ENCODE measurements at places on chromosomes 7 and 10. TPM values are rescaled to one million over a fixed set of nuclear protein-coding genes. Genes with fewer than 3 reads are reported as not detected.

TRDMT1 gene
- total RNA-seq = 7.9 TPM

IPMK gene
- total RNA-seq = 10.7 TPM

DLG5 gene
- total RNA-seq = 51.0 TPM

GRB10 gene
- 86.2 TPM for total RNA-seq

KLF14 gene
- total RNA-seq = 0.17 TPM

ADAMTS14 gene
- 0.12 TPM for total RNA-seq

FZD1 gene
- total RNA-seq = 3.2 TPM

GTF2IRD2 gene
- 5.8 TPM for total RNA-seq

DNA sequence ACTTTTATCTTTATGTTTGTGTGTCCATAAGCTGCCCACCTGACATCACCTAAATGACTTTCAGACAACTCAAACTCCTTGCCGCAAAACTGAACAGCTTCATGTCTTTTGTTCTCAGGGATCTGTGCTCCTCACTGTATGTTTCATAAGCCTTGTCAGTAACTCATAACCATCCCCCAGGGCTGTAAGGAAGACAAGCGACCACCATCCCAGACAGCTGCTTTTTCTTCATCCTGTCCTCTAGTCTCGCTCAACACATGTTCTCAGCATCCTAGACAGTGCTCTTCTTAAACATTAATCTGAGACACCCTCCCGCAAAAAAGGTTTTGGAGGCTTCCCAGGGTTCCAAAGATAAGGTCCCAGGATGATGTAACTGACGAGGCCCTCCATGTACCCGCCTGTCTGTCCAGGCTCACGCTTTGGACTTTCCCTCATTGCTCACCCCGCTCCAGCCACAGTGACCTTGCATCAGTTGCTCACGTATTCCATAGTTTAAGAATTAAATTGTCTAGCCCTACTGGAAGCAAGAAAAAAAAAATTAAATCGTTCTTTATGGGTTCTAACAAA lies 69.8 kb downstream of the MAP3K8 start:
- DNase-seq = no peak
- H3K4me1 ChIP-seq = peaks cover 9% of the 10 kb centered on the region
- peaks cover 36% of the 10 kb centered on the region for H3K27me3 ChIP-seq
- no peak overlapping the region for H3K4me3 ChIP-seq
- no peak overlapping the region for H3K27ac ChIP-seq
- no peaks in the 10 kb centered on the region for H3K36me3 ChIP-seq

- no peaks in the 10 kb centered on the region for H3K4me1 ChIP-seq
- no peak overlapping the region for H3K27ac ChIP-seq
- DNase-seq = peak; percentile 30
- H3K4me3 ChIP-seq = no peak overlapping the region
- H3K36me3 ChIP-seq = no peaks in the 10 kb centered on the region
Measured at GRCh38 chr7:11427686-11428273, 404.2 kb downstream of the THSD7A start.

DNA sequence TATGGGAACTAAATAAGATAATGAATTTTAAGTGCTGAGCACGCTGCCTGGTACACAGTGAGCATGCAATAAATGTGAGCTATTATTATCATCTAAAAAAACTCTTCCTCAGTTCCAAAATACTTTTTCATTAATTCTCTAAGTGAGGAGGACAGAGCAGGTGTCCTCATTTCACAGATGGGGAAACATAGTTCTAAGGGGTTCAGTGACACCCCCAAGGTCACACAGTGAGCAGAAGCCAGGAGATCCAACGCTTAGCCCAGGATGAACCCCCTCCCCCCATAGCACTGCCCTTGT lies 6.8 kb upstream of the RRP12 start:
- no peak overlapping the region for H3K4me3 ChIP-seq
- H3K4me1 ChIP-seq = peaks cover 4% of the 10 kb centered on the region
- no peak for DNase-seq
- peaks cover 6% of the 10 kb centered on the region for H3K36me3 ChIP-seq
- no peak overlapping the region for H3K27ac ChIP-seq

DNA sequence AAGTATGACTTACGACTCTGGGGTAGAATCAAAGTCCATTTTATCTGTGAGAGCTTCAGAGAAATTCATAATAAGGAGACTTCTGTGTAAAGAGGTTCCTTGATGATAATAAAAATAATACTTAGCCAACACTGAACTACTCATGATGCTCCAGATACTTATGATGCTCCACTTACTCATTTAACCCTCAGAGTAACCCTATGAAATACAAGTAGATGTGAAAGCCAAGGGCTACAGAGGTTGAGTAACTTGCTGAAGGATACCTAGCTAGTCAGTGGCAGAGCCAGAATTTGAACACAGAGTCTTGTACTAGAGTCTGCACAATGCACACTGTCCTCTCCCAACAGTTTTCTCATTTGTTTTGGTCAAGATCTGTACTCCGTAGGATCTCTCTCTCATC lies 89.5 kb downstream of the HECW1 start:
- no peak overlapping the region for H3K27ac ChIP-seq
- no peaks in the 10 kb centered on the region for H3K36me3 ChIP-seq
- no peaks in the 10 kb centered on the region for H3K4me1 ChIP-seq
- H3K4me3 ChIP-seq = no peak overlapping the region
- no peaks in the 10 kb centered on the region for H3K27me3 ChIP-seq

DNA sequence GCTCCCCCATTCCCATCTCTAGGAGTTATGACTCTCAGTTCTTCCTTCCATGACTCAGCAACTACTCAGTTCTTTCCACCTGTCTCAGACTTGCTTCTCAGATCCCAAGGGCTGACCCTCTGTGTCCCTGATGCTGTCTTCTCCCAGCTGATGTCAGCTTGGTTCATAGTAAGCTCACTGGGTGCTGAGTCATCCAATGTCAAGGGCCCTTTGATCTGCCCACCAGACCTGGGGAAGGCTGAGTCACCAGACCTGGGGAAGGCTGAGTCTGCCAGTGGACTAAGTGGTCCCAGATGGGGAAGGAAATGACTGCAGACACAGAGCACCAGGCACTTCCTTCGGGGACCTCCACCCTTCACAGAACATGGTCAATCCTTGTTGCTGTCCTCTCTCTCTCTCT lies 76.1 kb upstream of the ZEB1 start:
- DNase-seq = peak; percentile 28
- H3K4me1 ChIP-seq = peaks cover 17% of the 10 kb centered on the region
- peak overlapping the region; percentile 54 for H3K27ac ChIP-seq
- no peaks in the 10 kb centered on the region for H3K27me3 ChIP-seq

DNA sequence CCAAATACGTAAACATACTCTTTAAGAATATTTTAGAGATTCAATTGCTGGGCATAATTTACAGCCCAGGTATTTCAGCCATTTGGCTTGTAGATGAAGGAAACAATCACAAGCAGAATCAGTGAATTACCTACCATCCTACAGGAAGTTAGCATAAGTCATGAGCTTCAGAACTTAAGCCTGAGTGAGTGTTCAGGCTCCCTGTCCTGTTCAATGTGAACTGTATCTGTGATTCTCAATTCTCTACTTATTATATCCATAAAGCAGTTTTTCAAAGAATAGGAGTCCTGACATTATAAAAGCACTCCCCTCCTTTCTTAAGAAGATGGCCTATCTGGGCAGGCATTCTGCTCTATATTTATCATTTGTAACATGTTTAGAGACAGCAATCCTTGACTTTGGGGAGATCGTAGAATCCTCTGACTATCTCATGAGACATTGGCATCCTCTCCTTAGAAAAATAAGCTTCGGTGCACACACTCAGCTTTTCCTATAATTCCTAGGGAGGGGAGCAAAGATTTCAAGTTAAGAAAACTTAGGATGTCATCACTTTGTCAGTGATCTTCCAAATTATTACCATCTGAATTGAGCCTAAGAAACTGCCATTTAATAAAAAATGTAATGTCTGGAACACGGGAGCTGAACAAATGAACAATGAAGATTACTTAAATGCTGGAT lies 645.2 kb upstream of the IGFBP3 start:
- H3K4me1 ChIP-seq = peaks cover 73% of the 10 kb centered on the region
- H3K36me3 ChIP-seq = peaks cover 38% of the 10 kb centered on the region
- no peak for DNase-seq
- peak overlapping the region; percentile 5 for H3K4me3 ChIP-seq

- no peaks in the 10 kb centered on the region for H3K27me3 ChIP-seq
- H3K4me3 ChIP-seq = no peak overlapping the region
- no peak overlapping the region for H3K27ac ChIP-seq
- no peaks in the 10 kb centered on the region for H3K36me3 ChIP-seq
- no peak for DNase-seq
Measured at GRCh38 chr10:93160829-93161228, 87.1 kb downstream of the CYP26A1 start.

GRCh38 chr10:129954492-129955315 lies 9.4 kb downstream of the EBF3 start:
- H3K27ac ChIP-seq = no peak overlapping the region
- no peaks in the 10 kb centered on the region for H3K36me3 ChIP-seq
- no peaks in the 10 kb centered on the region for H3K27me3 ChIP-seq
- no peaks in the 10 kb centered on the region for H3K4me1 ChIP-seq
- DNase-seq = no peak

DNA sequence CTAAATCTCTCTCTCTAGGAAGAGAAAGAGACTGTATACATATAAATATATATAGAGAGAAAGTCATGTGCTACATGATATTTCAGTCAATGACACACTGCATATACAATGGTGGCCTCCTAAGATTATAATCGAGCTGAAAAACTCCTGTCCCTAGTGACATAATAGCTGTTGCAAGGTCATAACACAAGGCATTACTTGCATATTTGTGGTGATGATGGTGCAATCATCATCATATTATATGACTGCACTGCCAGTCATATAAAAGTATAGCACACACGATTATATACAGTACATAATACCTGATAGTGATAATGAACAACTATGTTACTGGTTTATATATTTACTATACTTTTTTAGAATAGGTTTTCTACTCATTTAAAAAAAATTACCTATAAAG lies 316.7 kb downstream of the FGFR2 start:
- no peaks in the 10 kb centered on the region for H3K27me3 ChIP-seq
- no peak overlapping the region for H3K27ac ChIP-seq
- peaks cover 14% of the 10 kb centered on the region for H3K4me1 ChIP-seq
- DNase-seq = no peak

DNA sequence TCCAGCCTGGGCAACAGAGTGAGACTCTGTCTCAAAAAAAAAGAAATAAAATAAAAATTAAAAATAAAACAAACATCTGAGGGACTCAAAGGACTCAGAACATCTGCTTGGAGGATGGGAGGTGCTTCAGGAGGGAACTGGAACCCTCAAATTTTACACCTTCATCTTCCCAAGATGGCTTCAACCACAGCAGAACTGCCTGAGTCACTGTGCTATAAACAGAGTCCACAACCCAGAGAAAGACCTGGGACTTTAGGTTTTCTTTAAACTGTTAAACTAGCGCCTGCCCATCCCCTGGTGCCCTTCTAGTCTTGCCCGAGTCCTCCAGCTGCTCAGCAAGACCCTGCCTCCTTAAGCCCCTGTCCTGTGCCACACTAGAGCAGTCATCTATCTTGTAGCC lies 40.8 kb downstream of the RGS10 start:
- no peaks in the 10 kb centered on the region for H3K4me1 ChIP-seq
- H3K27me3 ChIP-seq = no peaks in the 10 kb centered on the region
- no peak overlapping the region for H3K27ac ChIP-seq
- no peak overlapping the region for H3K4me3 ChIP-seq

DNA sequence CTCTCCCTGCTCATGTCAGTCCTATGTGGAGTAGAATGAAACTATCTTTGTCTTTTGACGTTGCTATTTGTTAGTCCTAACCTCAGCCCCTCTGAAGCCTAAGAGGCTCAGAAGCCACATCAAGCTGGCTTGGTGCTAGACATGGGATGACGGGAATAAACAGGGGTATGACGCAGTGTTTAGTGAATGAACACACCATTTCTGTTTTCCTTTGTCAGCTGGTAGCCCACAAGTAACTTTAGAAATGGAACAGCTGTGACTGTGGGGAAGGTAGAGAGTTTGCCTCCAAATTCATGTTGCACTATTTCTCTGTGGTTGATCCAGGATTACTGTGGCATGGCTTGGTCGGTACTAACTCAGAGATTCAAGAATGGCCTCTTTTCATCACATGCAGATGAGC lies 31.3 kb downstream of the COX15 start:
- H3K27ac ChIP-seq = no peak overlapping the region
- no peak for DNase-seq
- peaks cover 34% of the 10 kb centered on the region for H3K36me3 ChIP-seq
- H3K27me3 ChIP-seq = no peaks in the 10 kb centered on the region

DNA sequence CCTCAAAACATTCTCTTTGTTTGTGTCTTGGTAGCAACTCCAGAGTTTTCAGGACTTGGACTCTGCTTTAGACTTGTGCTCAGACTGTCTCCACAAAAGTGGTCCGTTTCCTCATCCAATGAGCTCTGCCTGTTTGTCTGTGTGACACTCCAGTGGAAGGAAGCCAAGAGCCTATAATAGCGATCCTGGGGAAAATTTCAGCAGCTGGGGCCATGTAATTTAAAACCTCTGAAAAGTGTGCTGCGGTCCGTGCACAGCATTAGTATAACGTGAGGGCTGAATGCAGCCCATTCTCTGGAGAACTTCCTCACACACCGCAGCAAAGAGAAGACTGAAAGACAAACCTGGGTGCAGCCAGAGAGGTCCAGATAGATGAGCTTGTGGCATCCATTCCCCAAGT lies at the start of gene LRRC17:
Gene LRRC17 (plus strand): TSS at position 259 of the 400 bp plus-strand sequence. CDS start 20,914 bp downstream, outside the sequence.
- H3K4me1 ChIP-seq = peaks cover 9% of the 10 kb centered on the region
- H3K4me3 ChIP-seq = no peak within 1 kb of the TSS
- H3K36me3 ChIP-seq = no peaks in the 10 kb centered on the region
- no peaks in the 10 kb centered on the region for H3K27me3 ChIP-seq
- no peak for DNase-seq
- H3K27ac ChIP-seq = no peak within 1 kb of the TSS

- no peak for DNase-seq
- peaks cover 61% of the 10 kb centered on the region for H3K27me3 ChIP-seq
- H3K27ac ChIP-seq = no peak overlapping the region
- no peaks in the 10 kb centered on the region for H3K36me3 ChIP-seq
- H3K4me3 ChIP-seq = no peak overlapping the region
- no peaks in the 10 kb centered on the region for H3K4me1 ChIP-seq
Measured at GRCh38 chr7:135718794-135719437, 9.1 kb downstream of the SLC13A4 start.

- H3K36me3 ChIP-seq = no peaks in the 10 kb centered on the region
- peaks cover 87% of the 10 kb centered on the region for H3K27me3 ChIP-seq
- H3K4me3 ChIP-seq = no peak overlapping the region
- DNase-seq = no peak
- H3K27ac ChIP-seq = no peak overlapping the region
- H3K4me1 ChIP-seq = peaks cover 5% of the 10 kb centered on the region
Measured at GRCh38 chr10:78420946-78421735, 387.5 kb downstream of the RPS24 start.

- H3K4me1 ChIP-seq = no peaks in the 10 kb centered on the region
- H3K4me3 ChIP-seq = no peak within 1 kb of the TSS
- H3K27me3 ChIP-seq = peaks cover 16% of the 10 kb centered on the region
- H3K27ac ChIP-seq = no peak within 1 kb of the TSS
- no peaks in the 10 kb centered on the region for H3K36me3 ChIP-seq
Measured at GRCh38 chr7:100949227-100949932, at the start of gene MUC3A. TSS of gene MUC3A (plus strand) at chr7:100949534. CDS start at chr7:100949625, 91 bp downstream.

- no peak for DNase-seq
- no peaks in the 10 kb centered on the region for H3K4me1 ChIP-seq
- no peaks in the 10 kb centered on the region for H3K27me3 ChIP-seq
- H3K4me3 ChIP-seq = no peak overlapping the region
- no peak overlapping the region for H3K27ac ChIP-seq
Measured at GRCh38 chr7:64849924-64850499, 53.1 kb upstream of the ZNF273 start.

- H3K4me1 ChIP-seq = peaks cover 65% of the 10 kb centered on the region
- H3K36me3 ChIP-seq = peaks cover 6% of the 10 kb centered on the region
- no peak for DNase-seq
- H3K27me3 ChIP-seq = no peaks in the 10 kb centered on the region
Measured at GRCh38 chr10:114683593-114683992, 25.5 kb upstream of the ABLIM1 start.

All from Calu3 (cell line).